NCI-H82 (cell line): ENCODE measurements at places on chromosomes 7 and 10.
A peak's percentile ranks its signal among the peaks of the same experiment; 100 is the strongest.

GRCh38 chr10:33869028-33869427 is 534.6 kb upstream of the NRP1 start:
- no peak for DNase-seq

DNA sequence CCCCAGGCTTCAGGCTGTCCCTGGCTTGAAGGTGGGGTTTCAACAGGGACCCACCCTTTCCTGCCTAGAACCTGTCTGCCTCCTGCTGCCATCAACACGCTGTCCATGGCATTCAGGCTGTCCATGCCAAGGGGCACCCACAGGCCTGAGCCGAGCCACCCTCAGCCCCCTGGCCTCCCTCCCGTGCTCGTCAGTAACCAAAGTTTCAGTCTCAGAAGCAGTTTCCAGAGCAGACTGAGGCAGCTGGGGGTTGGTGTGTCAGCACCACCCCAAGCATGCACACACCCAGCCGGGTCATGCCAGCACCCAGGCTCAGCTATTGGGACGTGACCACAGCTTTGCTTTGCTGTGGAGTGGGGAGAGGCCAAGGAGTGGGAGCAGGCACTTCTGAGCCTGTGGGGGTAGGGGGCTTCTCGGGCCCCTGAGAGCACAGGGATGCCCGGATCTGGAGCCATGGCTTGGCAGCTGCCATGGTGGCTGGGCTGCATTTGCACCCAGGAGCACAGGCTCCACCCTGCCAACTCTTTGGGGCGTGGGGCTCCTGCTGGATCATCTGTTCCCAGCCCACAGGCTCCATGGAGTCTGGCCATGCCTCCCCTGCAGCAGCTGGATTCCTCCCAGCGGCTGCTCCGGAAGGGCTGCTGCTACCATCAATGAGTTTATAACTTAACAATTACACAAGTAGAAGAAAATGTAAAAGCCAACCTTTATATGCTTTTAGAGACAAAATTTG is 314.5 kb upstream of the SEMA3C start:
- no peak for DNase-seq

DNA sequence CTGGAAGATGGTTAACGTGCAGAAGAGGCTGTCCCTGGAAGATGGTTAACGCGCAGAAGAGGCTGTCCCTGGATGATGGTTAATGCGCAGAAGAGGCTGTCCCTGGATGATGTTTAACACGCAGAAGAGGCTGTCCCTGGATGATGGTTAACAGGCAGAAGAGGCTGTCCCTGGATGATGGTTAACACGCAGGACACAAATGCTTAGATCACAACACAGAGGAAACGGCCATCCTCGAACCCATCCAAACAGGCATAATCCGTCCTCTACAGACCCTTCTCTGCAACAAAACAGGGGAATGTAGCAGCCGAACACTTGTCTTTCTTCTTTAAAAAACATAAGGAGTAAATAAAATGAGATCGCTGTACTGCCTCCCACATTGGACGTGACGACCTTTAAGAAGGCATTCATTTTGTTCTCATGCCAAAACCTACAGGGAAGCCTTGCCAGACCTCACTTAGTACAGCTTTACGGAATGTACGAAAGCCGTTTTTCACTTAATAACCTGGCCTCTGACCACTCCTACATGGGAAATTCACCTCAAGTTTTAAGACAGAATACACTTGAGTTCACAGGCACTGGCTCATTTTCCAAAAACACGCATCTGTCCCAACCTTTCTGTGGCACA is 245.2 kb downstream of the ZMYND11 start:
- DNase-seq, result no peak

GRCh38 chr7:94901981-94902380 is 5.4 kb upstream of the PPP1R9A start:
- DNase-seq, result no peak

GRCh38 chr10:130179640-130180039 is 43.4 kb downstream of the GLRX3 start:
- peak; percentile 51 for DNase-seq

- peak; percentile 72 for DNase-seq
Measured at GRCh38 chr7:51067757-51068156, 248.9 kb downstream of the COBL start.

- DNase-seq, result no peak
Measured at GRCh38 chr7:127901895-127902703, 129.1 kb downstream of the LRRC4 start.

GRCh38 chr7:79405368-79405767 is 48.1 kb downstream of the MAGI2 start:
- DNase-seq, result no peak

GRCh38 chr10:62185919-62186692 is 82.5 kb downstream of the RTKN2 start:
- DNase-seq, result no peak

DNA sequence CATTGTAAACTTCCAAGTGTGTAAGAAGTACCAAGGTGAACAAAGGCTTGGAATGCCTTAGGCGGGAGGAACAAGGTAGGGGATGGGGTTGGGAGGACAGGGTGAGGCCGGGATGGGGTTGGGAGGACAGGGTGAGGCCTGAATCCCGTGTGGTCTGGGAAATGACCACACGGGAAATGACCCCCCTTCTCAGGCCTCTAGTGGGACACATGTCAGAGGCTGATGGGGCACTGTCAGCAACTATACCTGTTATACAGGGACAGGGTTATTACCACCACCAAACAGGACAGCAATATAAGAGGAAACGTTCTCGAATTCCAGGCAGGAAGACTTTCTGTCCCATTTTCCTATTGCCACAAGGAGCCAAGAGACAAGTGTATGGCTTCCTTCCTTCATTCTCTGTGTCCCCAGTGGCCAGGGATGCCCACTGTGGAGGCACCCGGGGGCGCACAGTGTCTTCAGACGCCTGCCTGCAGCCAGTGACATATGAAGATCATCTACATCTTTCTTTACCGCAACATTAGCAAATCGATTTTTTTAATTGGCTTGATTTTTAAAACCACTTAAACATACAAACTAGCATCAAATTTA is 1.3 kb downstream of the MKI67 start:
- peak; percentile 6 for DNase-seq
